Upper lobe of right lung (tissue), 1 donor: ENCODE measurements at places on chromosomes 7 and 10. TPM values are rescaled to one million over a fixed set of nuclear protein-coding genes. Genes with fewer than 3 reads are reported as not detected.

Gene PRTFDC1
- total RNA-seq: 2.7 TPM

Gene LRRC4
- total RNA-seq: 6.4 TPM

GRCh38 chr7:70093205-70093904 is 495.1 kb downstream of the AUTS2 start:
- no peaks in the 10 kb centered on the region for H3K36me3 ChIP-seq
- no peak overlapping the region for H3K27ac ChIP-seq
- no peak for DNase-seq
- H3K27me3 ChIP-seq: no peaks in the 10 kb centered on the region

DNA sequence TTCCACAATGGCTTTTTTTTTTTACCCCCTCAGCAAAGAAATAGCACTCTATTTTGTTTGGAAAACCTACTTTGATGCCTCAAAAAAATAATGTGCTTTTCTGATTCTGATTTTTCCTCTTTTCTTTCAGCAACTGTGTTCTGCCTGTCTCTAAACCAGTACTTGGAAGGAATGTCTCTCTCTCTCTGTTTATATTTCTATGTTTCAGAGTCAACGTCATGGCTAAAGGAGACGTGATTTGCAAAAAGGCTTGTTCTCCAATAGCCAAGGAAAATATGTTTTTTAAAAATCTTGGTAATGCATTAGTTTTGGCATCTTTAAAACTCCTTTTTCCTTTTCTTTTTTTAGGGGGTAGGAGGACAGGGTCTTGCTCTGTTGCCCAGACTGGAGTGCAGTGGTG is 56.0 kb upstream of the SDK1 start:
- H3K36me3 ChIP-seq: no peaks in the 10 kb centered on the region
- H3K27me3 ChIP-seq: no peaks in the 10 kb centered on the region
- no peak overlapping the region for H3K27ac ChIP-seq
- no peak for DNase-seq
- no peak overlapping the region for H3K4me3 ChIP-seq

DNA sequence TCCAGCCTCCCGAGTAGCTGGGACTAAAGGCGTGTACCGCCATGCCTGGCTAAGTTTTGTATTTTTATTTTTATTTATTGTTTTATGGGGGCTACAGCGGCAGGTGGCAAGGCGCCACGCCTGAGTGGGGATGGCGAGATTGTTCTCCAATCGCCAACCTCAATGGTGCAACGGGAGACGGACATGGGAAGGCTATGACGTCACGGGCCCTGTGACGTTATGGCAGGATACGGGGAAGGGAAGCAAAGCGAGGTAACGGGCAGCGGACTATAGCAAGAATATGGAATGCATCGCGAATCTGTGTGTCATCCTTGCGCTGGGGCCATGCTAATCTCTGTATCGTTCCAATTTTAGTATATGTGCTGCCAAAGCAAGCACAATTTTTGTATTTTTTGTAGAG is 24.8 kb upstream of the FIS1 start:
- peaks cover 7% of the 10 kb centered on the region for H3K27me3 ChIP-seq
- no peak overlapping the region for H3K27ac ChIP-seq
- no peak for DNase-seq
- no peaks in the 10 kb centered on the region for H3K36me3 ChIP-seq

- peaks cover 44% of the 10 kb centered on the region for H3K36me3 ChIP-seq
- peak overlapping the region; percentile 18 for H3K27ac ChIP-seq
- DNase-seq: no peak
- H3K4me3 ChIP-seq: peak overlapping the region; percentile 2
Observed at GRCh38 chr7:149161241-149161848, 14.1 kb downstream of the ZNF398 start.

- no peak overlapping the region for H3K4me3 ChIP-seq
- no peaks in the 10 kb centered on the region for H3K36me3 ChIP-seq
- H3K27me3 ChIP-seq: no peaks in the 10 kb centered on the region
Observed at GRCh38 chr10:36533861-36534260, 591.5 kb upstream of the ANKRD30A start.

GRCh38 chr7:142618655-142619351 is 130.5 kb upstream of the PRSS1 start:
- H3K4me1 ChIP-seq: no peaks in the 10 kb centered on the region
- no peak for DNase-seq
- H3K36me3 ChIP-seq: no peaks in the 10 kb centered on the region
- no peak overlapping the region for H3K4me3 ChIP-seq

Gene TMEM236
- 5.0 TPM for total RNA-seq

DNA sequence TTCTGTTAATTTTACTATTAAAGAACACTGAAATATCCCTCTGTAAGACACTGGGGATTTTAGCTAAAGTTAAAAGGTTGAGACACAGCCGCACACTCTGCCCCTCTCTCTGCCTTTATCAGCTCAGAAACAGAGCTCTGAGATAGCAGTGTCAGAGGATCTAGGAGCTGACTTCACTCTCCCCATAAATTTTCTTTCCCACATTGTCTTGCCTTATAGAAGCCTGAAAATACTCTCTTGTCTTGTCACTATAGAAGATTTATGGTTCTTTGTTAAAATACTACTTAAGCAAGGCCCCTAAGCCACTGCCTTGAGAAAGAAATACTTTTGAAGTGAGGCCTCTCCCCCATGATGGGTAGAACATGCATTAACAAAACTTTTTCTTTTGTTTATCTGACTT is 105.7 kb upstream of the C10orf90 start:
- H3K4me3 ChIP-seq: no peak overlapping the region
- no peaks in the 10 kb centered on the region for H3K4me1 ChIP-seq
- H3K27ac ChIP-seq: no peak overlapping the region
- DNase-seq: no peak
- no peaks in the 10 kb centered on the region for H3K27me3 ChIP-seq

Gene SLC18A3
- not detected for total RNA-seq

- no peak for DNase-seq
- H3K4me3 ChIP-seq: no peak overlapping the region
- H3K36me3 ChIP-seq: no peaks in the 10 kb centered on the region
- H3K4me1 ChIP-seq: no peaks in the 10 kb centered on the region
- no peak overlapping the region for H3K27ac ChIP-seq
Observed at GRCh38 chr7:122767339-122767738, 64.6 kb upstream of the RNF148 start.

Gene C10orf62
- not detected for total RNA-seq

Gene FGL2
- total RNA-seq: 32.1 TPM

Gene SAP25
- 6.4 TPM for total RNA-seq

Gene SLC39A12
- total RNA-seq: 0.29 TPM

Gene NFE2L3
- 4.1 TPM for total RNA-seq

Gene FAM25A
- total RNA-seq: not detected

GRCh38 chr7:150388709-150389531 is 9.8 kb downstream of the ZNF775 start:
- H3K27me3 ChIP-seq: no peaks in the 10 kb centered on the region
- peak; percentile 91 for DNase-seq
- H3K4me3 ChIP-seq: no peak overlapping the region
- no peak overlapping the region for H3K27ac ChIP-seq

DNA sequence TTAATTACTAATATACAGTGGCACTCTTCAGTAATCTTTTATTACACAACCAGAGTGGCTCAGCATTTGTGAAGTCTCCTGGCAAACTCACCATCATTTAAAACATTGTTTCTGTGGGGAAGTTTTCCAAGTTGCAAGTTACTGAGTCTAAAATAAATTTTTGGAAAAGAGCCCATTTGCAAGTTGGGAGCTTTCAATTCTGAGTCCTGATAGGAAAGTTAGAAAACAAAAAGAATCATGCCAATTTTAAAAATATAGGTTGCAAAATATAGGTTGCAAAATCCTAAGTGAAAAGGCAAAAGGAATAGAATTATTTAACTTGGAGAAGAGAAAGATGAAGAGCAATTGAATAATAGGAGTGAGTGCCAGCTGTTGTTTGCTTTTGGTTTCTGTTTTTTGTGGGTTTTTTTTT is 378.8 kb upstream of the C7orf33 start:
- H3K27ac ChIP-seq: no peak overlapping the region
- no peak overlapping the region for H3K4me3 ChIP-seq
- no peak for DNase-seq
- no peaks in the 10 kb centered on the region for H3K4me1 ChIP-seq

Gene NPSR1
- total RNA-seq: not detected

Gene AEBP1
- total RNA-seq: 272 TPM

Gene ACTA2
- 478 TPM for total RNA-seq

DNA sequence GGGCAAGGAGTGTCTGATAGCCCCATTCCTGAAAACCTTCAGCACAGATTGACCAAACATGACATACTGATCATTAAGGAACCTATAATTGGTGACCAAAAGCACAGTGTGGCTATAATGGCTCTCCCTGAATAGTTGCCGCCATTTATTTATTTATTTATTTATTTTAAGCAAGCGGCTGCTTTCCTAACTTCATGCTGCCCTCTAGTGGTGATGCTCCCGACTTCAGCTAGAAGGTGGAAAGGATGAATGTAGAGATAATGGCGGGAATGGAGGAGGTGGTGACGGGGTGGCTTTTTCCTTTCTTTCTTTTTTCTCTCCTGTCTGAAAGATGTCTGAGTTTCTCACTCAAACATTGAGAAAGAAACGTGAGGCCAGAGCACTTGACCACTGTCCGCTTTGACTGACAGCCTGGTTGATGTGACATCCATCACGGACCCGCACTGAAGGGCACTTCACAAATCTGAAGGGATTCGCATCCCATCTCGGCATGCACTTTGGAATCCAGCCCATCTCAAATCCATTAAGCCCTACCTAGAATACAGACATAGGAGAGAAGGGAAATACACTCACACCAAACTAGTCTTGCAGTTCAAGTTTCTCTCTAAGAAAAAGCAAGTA is 1090.1 kb downstream of the KCNMA1 start:
- DNase-seq: peak; percentile 71
- no peaks in the 10 kb centered on the region for H3K27me3 ChIP-seq
- no peaks in the 10 kb centered on the region for H3K36me3 ChIP-seq

- no peak overlapping the region for H3K27ac ChIP-seq
- H3K27me3 ChIP-seq: no peaks in the 10 kb centered on the region
- DNase-seq: no peak
Observed at GRCh38 chr7:106982415-106982814, 62.1 kb upstream of the PRKAR2B start.

DNA sequence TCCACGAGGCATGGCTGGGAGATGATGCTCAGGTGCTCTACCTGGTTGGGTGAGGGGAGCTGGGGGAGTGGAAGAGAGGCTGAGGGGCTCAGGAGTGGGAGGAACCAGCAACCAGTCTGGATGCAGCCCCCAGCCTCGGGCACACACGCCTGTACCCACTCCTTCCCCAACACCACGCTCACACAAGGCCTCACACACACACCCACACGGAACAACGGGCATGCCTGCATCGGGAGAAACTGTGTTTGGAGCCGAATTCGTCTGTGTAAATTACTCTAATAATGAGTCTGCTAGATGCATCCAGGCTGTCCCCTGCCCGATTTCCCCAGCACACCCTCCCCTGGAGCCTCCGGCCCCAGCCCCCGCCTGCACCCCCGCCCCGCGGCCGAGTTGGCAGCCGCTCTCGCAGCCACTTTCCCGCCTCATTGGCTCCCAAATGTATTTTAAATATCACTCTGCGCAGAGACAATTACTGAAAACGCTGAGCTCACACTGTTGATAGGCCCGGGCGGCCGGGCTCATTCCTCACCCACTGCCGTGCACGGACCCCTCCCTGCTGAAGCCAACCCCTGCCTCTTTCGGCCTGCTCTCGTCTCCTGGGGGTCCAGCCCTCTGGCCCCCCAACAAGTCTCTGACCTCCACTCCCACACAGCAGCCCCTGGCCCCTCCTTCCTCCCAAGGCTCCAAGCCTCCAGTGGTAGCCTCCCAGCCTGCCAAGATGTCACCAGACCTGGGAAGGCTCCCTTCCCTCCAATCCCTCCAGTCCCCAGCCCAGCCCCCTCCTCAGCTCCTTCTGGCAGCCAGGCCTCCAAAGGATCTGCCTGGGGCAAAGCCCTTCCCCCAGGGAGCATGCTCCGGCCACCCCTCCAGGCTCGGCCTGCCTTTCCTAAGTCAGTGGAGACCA is 11.1 kb downstream of the H2BK1 start:
- no peak overlapping the region for H3K27ac ChIP-seq
- no peaks in the 10 kb centered on the region for H3K36me3 ChIP-seq
- no peak for DNase-seq

Gene DOCK4
- total RNA-seq: 100 TPM

Gene GPR158
- not detected for total RNA-seq

- no peaks in the 10 kb centered on the region for H3K4me1 ChIP-seq
- H3K27me3 ChIP-seq: no peaks in the 10 kb centered on the region
- no peak overlapping the region for H3K27ac ChIP-seq
Observed at GRCh38 chr10:127456122-127456521, 93.0 kb upstream of the NPS start.

GRCh38 chr10:42637142-42637541 is 1.2 kb downstream of the ZNF33B start:
- H3K4me1 ChIP-seq: peaks cover 3% of the 10 kb centered on the region
- no peaks in the 10 kb centered on the region for H3K27me3 ChIP-seq
- peak overlapping the region; percentile 98 for H3K27ac ChIP-seq
- no peak for DNase-seq

DNA sequence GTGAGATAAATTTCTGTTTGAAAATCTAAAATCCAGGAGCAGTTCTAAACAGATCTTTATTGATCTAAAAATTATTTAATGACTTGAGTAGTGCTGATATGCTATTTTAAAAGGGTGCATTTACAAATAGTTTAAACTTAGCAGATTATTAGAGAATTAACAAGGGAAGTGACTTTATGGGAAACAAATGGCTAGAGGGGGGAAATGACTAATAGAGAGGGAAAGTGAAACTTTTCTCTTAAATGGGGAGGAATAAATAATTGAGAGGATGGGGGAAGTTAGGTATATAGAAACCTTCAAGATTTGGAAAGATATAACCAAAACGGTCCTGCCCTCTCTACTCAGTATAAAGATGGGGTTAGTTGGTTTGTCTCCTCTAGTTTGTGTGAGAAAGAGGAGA is 90.1 kb upstream of the ARMC3 start:
- H3K27me3 ChIP-seq: no peaks in the 10 kb centered on the region
- no peak overlapping the region for H3K4me3 ChIP-seq
- H3K27ac ChIP-seq: no peak overlapping the region
- DNase-seq: no peak
- no peaks in the 10 kb centered on the region for H3K36me3 ChIP-seq

DNA sequence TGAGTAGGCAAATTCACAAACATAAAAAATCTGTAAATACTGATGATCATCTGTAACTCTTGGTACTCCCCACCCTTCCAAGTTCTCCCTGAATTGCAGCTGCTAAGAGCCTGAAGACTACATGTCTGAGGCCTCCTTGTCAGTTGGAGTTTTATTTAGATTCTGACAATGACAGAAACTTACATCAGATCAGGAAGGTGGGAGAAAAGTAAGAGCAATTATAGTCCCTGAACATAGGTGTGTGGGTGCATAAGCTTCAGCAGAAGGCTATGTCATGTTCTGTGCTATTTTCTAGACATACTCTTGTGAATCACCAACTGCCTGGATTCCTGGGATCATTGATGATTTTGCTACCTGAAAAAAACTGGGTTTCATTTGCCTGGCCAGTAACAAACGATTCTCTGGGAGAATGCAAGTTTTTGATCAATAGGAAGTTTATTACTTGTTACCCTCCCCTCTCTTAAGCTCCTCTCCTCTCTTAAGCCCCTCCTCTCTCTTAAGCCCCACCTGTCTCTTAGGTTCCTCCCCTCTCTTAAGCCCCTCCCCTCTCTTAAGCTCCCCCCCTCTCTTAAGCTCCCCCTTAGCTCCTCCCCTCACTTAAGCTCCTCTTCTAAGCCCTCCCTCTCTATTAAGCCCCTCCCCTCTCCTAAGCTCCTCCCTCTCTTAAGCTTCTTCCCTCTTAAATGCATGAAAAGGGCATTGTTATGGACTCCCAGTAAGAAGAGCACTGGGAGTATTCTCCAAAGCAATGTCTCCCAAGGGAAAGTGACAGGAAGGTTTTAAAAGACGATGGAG is 1183.4 kb upstream of the AUTS2 start:
- no peak for DNase-seq
- no peak overlapping the region for H3K27ac ChIP-seq
- no peak overlapping the region for H3K4me3 ChIP-seq
- H3K4me1 ChIP-seq: no peaks in the 10 kb centered on the region
- no peaks in the 10 kb centered on the region for H3K27me3 ChIP-seq
